Activated T-helper 2 cell treated with anti-CD3 and anti-CD28 coated beads, Interferon-gamma antibody, Interleukin-2, Interleukin-4, amounts not matched to agents 10 μg/mL and 5 μg/mL and 100 μg/mL, durations not matched to agents 14 hours and 24 hours and 36 hours (primary cell): ENCODE measurements at places on chromosomes 7 and 10. TPM values are rescaled to one million over a fixed set of nuclear protein-coding genes. Genes with fewer than 3 reads are reported as not detected.
A peak's percentile ranks its signal among the peaks of the same experiment; 100 is the strongest.

MOGAT3 gene
- total RNA-seq = not detected in 2 replicates

BHLHA15 gene
- total RNA-seq = 0.41 and 0.80 TPM in 2 replicates

TMEM225B gene
- total RNA-seq = 1.3 and 1.9 TPM in 2 replicates

PRPS1L1 gene
- total RNA-seq = not detected in 2 replicates

ELAPOR2 gene
- total RNA-seq = 2.4 and 2.7 TPM in 2 replicates

FBXL13 gene
- 0.41 and 0.76 TPM in 2 replicates for total RNA-seq

PAX4 gene
- not detected in 2 replicates for total RNA-seq

NOBOX gene
- total RNA-seq = not detected in 2 replicates

SVIL gene
- total RNA-seq = 9.8 and 16.5 TPM in 2 replicates

- no peak for DNase-seq
These were observed 89.7 kb downstream of the PTPRE start for GRCh38 chr10:127996586-127996985.

DNA sequence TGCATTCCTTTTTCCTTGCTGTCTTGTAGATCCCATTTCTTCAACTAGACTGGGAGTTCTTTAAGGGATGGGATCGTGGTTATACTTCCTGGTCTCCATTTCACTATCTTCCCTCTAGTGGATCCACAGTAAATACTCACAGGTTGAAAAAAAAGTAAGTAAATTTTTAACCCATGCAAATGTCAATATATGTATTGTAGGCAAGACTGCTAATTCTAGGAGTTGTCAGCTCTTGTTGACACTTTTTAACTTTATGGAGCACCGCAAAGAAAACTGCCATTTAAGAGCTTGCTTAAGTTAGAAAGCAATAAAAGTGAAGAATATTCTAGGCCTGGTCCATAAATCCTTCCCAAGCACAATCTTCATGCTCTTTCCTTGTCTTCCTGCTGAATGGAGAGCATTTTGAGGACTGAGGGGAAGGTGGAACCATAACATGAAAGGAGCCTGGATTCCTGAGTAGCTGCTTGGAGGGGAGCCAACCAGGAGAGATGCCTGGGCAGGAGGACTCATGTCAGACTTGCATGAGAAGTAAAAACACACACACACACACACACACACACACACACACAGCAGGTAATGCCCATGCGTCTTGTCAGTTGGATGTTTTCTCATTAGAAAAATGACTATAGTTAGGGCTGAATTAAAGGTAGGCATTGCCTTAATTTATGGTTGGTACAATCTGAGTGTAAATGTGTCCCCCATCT, 32.2 kb downstream of the VWA2 start:
- no peak for DNase-seq

DNA sequence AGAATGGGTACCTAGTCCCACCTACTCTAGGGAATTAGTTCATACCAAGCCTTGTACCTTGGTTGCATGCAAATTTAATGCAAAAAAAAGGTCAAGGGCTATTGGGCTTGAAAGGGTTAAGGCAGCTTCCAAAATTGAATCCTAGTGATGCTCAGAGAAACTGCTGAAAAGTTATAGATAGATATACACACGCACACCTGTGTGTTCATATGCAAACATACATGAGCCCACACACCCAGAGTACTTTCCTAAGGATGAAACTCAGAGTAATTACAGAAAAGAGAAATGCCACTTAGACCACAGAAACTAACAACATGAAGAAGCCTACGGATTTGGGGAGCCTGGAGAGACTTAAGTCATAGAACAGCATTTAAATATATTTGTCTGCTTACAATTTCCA, 1.5 kb downstream of the SLC25A13 start:
- DNase-seq = no peak

- peak; percentile 23 for DNase-seq
These were observed at the start of gene C1QL3 for GRCh38 chr10:16521311-16522016. TSS of gene C1QL3 (minus strand) at chr10:16521879. CDS start at chr10:16521065, 814 bp downstream.

GRCh38 chr7:119395024-119395423, 878.0 kb upstream of the KCND2 start:
- no peak for DNase-seq

DNA sequence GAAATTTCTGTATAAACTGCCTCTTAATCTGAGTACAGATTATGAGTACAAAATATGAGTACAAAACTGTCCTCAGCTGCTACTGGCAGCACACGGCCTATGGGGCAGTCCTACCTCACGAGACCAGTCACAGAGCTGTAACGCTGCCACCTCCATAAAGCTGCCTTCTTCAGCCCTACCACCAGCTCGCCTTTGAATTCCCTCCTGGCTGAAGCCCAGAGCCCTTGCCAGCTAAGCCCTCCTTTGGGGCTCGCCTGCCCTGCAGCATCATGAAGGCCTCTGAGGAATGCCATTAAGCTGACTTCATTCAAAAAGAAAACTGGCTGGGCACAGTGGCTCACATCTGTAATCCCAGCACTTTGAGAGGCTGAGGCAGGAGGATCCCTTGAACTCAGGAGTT, 180.0 kb upstream of the SH2B2 start:
- DNase-seq = no peak

DNA sequence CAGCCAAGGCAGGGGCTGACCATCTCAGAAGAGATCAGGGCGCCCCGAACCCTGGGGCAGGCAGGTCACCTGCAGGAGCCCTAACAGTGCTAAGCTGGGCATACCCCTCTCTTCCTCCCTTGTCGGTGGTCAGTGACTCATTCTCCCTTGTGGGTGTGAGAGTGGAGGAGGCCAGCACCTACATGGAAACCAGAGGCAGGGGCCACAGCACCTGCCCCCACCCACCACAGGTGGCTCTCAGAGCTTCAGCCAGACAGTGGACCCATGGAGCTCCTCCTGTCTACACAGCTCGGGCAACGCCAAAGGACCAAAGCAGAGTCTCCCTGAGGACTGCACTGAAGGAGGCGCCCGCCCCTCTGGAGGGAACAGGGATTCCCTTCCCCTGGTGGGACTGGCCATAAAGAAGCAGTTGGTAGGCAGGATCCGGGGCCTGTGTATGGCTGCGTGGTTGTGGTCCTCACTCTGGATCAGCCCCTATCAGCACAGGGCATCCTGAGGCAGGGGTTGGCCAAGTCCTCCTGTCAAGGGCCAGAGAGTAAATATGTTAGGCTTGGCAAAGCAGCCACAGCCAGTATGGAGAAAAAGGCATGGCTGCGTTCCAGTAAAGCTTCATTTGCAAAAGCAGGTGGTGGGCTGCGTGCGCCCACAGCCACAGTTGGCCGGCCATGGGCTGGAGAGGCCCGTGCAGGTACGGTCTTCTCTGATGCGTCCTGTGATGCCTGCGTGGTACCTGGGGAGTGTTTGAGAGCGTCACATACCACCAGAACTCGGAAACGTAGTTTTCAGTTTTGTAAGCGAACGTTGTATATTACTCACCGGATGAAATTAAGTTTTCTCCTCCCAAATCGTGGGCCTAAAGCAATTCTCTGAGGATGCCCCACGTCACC, 198.2 kb downstream of the EBF3 start:
- no peak for DNase-seq

GRCh38 chr10:71429304-71429703, 32.6 kb downstream of the CDH23 start:
- DNase-seq = no peak

GRCh38 chr7:134395604-134396003, 63.3 kb downstream of the AKR1B1 start:
- DNase-seq = no peak

DNA sequence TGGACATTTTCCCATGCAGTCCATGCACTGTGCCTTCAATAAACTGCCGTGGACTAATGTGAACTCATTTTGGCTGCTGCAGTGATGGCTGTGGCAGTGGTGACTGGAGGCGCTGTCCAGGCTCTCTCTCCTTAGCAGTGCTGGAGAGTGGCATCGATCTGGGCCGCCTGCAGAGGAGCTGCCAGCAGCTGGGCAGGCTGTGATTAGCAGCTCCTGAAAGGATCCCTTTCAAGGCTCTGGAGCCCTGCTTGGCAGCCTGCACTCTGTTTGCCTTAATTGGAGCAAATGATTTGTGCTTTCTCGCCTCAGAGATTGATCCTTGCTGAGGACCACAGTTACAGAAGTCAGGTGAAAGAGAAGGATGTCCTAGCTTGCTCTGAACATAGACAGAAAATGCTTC, 130.1 kb upstream of the VWC2 start:
- no peak for DNase-seq

DNA sequence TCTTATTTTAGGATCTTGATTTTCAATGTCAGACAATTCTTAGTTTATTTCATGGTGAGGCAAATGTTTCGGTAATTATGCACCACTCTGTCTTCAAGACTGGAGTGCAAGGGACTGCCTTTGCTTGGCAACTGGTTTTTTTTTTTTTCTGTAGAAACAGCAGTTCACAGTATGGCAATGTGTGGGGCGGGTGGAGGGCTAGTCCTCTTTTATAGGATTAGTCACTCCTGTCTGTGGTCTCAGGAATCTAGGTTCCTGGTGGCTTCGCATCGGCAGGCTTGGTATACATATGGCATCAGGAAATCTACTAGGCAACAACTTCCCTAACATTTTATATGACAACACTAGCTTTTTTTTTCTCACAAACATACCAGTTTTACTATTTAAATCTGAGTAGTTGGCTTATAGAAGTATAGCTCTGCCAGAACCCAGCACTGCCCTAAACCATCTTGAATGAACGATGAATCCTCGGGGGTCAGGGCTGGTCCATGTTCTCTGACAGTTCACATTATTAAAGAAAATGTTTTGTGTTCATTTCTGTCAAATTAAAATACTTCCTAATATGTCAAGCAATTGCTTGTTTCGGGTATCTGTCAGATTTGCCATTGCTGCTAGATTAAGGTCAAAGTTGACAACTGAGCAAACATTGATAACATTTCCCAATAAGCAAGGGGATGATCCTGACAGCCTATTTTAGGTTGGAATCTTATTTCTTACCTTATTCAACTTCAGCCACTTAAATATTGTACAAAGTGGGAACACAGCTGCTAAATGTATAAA, 289.7 kb upstream of the VSTM2A start:
- DNase-seq = no peak

DNA sequence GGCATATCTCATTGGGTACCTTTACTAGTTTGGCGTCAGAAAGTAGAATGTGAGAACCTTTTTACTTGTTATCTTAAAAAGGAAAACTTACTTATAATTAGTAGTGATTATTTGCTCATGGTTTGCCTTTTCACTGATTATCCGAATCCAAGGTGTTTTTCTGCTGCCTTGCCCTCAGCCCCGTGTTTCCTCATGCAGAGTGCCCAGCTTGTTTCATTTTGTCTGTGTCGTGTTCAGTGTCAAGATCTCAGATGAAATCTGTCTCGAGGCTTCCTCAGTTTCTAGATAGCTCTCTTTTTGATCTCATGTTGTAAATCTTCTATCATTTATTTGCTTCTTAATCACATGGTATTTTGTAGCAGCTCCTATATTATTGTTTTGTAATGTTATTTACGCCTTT, 30.1 kb downstream of the RPA3 start:
- DNase-seq = no peak

GRCh38 chr7:19749658-19750057, 23.8 kb downstream of the TMEM196 start:
- DNase-seq = no peak

DNA sequence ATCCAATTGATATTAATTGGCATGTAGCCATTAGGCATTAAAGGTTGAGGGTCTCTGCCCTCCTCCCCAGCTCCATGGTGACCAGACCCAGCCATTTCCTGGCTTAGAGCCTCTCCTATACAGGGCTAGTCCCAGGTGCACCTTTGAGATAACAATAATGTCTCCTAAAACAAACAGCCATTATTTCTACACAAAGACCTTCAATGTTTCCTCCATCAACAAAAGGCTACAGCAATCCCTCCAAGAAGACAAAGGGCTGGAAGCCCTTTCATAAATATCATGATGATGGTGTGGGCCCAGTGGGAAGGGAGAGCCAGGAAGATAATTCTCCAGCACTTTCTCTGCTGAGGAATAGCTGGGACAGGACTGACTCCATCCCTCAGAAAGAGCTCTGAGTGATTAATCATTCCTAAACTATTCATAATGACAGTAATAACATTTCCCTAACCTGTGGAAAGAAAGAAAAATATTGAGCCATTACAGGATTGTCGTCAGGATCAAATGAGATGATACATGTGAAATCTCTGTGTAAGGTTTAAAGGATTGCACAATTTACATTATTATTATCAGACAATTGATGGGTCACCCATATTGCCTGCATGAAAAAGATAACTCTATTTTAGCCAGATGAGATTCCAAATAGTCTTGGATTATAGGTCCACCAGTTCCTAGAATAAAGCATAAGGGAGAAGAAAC, 10.2 kb downstream of the PKD2L1 start:
- no peak for DNase-seq

DNA sequence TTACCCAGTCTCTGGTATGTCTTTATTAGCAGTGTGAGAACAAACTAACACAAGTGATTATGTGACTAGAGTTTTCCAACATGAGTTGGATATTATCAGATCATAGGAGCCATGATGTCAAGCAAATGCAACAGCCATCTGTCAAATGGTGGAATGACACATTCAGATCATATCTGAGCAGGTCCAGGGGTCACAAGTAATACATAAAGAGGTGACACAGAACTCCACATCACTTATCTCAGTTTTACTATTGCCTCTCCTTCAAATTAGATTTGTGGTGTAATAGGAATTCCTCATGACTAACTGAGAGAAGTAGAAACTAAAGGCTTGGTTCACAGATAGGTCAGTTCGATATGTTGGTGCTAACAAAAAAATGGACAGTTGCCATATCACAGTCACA, 12.2 kb upstream of the SAMD9L start:
- DNase-seq = no peak

- no peak for DNase-seq
These were observed 441 bp downstream of the FZD8 start for GRCh38 chr10:35641676-35642034.

GRCh38 chr7:10860516-10860915, 113.2 kb upstream of the PHF14 start:
- DNase-seq = no peak

GRCh38 chr10:79392020-79392398, 44.7 kb downstream of the PPIF start:
- no peak for DNase-seq

GRCh38 chr7:22771194-22771871, 44.3 kb downstream of the IL6 start:
- DNase-seq = no peak

DNA sequence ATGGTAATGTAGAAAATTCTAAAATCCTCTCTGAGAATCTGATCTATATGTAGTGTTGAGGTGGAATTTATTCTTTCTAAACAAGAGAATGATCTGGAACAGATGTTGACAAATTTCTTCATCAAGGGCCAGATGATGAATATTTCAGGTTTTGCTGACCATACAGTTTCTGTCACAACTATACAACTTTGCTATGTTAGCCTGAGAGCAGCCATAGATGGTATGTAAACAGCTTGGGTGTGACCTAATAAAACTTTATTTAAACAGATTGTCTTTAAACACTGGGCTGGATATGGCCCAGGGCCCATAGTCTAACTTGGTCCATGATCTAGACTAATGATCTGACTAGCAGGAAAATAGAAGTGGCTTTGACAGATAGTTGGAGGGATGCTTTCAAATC, 213.6 kb upstream of the CELF2 start:
- DNase-seq = no peak

GRCh38 chr7:6725003-6725402, 18.3 kb upstream of the ZNF12 start:
- DNase-seq = no peak

GRCh38 chr10:77810446-77811335, 115.9 kb downstream of the DLG5 start:
- DNase-seq = no peak

GRCh38 chr10:32877915-32878314, 80.1 kb downstream of the ITGB1 start:
- DNase-seq = no peak

GRCh38 chr7:128203710-128204214, 37.3 kb upstream of the LEP start:
- no peak for DNase-seq
